ENCODE measurements at places on chromosomes 3 and 15. TPM values are rescaled to one million over a fixed set of nuclear protein-coding genes. Genes with fewer than 3 reads are reported as not detected.

DNA sequence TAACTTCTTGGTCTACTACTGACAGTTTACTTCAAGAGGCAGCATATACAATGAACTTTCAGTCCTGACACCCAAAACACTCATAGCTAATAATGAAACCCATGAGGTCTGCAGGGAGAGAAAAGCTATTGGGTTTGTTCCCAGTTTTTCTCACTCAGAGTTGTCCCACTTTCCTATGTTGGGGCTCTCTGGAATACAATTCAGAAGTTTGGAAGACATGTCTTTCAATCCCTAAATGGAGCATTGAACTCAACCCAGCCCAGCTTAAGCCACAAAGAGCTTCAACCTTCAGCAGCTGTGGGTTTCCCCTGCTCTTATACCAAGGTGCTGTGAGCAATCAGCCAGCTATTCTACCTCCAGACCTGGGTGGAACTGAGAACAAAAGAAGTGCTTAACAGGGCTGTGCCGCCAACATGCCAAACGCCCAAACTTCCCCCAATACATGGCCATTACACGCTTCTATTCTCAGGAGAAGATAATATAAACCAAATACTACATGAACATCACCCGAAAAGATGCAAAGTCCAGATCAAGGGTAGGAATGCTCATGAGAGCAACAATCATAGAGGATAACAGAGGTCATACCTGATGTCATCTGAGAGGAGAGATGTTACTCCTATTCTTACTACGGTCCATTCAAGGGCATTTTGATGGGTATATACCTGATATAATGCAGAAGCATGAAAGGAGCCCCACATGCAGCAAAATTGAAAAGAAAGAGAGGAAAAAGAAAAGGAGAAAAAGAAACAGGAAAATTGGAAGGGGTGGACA is 131.2 kb upstream of the TGFBR2 start:
- no peak for DNase-seq

Gene UTS2B
- 0.55 TPM for polyA plus RNA-seq

GRCh38 chr15:62291262-62291661 is 126.2 kb upstream of the C2CD4B start:
- DNase-seq, result no peak

- no peak for DNase-seq
These were observed 64.7 kb upstream of the ACAD9 start for GRCh38 chr3:128814519-128815317.

Gene PLSCR2
- polyA plus RNA-seq, result 1.4 TPM

- DNase-seq, result no peak
These were observed 277.6 kb downstream of the LPP start for GRCh38 chr3:188431553-188431952.

DNA sequence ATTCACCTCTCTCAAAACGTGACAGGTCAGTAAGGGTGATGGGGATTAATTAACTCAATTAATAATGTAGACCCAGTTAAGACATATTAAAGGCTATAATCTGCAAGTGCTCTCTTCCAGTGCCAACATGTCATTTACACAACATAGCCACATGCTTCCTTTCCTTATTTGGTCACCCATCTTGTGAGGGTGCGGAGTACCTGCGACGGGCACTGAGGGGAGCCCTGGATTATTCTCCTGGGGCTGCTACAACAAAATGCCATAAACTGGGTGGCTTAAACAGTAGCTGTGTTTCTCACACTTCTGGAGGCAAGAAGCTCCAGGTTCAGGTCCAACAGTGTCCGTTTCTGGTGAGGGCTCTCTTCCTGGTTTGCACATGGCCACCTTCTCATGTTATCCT is 157.4 kb upstream of the LRTM1 start:
- DNase-seq, result no peak

DNA sequence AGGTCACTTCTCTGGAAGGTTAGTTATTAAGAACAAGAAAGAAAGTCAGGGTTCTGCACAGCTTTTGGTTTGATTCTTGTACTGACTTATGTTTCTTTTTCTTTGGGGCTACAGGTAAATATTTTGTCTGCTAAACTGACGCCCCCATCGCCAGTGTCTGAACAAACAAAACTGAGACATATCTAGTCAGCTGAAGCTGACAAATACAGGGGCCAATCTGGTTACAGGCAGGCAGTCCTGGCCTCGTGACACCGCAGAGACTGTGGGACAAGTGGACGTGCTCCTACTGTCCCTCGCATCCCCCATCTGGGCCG is 4.6 kb upstream of the RPL14 start:
- DNase-seq, result no peak

DNA sequence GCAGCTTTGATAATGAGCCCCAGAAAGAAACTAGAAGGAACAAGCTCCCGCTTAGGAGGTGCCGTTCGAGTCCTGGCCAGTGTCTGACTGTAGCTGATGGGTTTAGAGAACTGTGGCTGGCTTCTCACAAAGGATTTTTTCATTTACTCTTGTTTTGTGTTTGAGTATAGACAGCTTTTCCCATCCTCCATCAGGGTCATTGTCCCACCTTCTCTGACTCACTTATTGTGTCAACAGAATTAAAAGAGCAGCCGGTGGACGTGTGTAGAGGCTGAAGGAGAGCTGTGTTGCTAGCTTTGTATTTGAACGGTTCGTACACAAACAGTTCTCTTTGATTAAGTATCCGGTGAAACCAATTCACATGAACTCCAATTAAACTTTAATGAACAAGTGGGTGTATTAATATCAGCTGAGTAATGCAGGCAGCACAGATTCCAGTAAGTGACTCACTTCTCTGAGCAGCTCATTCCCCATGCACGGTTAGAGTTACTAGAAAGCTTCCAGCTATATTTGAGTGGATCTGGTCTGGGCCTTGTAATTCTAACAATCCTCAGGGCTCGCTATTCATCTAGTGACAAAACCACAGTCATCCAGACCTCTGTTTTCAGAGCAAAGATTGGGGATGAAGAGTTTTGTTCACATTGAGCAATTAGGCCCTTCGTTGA is 141.0 kb downstream of the LPP start:
- DNase-seq, result no peak

Gene ALG1L2
- 2.6 TPM for polyA plus RNA-seq
